HAP-1 (cell line): ENCODE measurements at places on chromosomes 6 and 20.

- DNase-seq: no peak
Observed at GRCh38 chr20:33162313-33162712, 5.6 kb upstream of the BPIFA2 start.

- DNase-seq: no peak
Observed at GRCh38 chr6:156698239-156699016, 78.8 kb upstream of the ARID1B start.

DNA sequence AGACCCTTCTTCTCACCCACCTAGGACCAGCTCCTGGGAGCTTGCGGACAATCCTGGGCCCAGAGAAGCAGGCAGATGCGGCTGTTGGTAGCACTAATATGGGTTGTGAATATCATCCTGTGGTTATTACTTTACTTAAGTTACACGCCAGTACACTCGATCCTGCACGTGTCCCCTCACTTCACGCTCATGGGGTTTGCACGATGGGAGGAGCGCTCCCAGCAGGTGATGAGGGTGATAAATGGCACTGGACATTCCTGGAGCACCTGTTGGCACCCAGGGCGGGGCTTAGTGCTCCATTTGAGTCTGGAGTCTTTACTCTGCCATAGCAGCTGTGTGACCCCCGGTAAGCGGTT is 335.1 kb downstream of the PREX1 start:
- DNase-seq: no peak

DNA sequence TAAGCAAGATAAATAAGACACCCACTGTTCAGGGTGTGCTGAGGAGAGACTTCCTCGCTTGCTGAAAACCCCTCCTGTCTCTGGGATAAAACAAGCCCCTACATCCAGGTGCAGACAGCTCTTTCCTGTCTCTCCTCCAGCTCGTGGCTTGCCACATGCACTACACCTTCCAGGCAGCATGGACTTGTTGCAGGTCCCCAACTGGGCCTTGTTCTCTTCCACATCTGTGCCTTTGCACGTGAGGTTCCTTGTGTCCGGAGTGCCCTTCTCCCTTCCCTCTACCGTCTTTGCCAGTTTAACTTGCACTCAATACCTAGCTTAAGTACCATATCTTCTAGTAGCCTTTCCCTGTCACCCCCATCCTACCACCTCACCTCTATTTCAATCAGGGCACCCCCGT is 397.6 kb downstream of the RNGTT start:
- no peak for DNase-seq

DNA sequence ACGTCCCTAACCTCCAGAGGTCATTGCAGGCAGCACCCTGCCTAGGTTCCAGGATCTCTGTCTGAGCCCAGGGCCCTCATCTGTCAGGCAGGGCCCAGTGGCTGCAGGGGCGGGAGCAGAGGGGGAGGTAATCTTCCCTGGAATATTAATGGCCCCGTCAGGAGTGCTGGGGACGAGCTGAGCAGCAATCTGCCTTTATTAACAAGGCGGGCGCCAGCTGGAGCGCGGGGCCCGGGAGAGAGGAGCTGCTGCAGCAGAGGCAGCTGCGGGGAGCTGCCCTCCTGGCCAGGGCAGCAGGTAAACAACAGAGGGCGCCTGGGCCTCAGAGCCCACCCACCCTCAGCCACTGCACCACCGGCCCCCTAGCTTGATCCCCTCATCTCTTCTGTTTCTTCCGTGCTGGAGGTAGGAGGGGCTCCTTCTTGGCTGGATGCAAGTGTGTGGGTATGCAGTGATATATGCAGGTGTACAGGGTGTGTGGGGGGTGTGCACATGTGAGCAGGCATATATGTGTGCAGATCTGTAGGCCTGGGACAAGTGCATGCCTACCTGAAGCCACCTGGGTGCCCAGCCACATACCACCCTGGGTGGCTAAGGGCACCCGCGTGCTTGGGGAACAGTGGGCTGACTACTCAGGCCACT is 131.8 kb upstream of the MLN start:
- DNase-seq: no peak

- DNase-seq: no peak
Observed at GRCh38 chr6:149851461-149852110, 12.6 kb downstream of the LRP11 start.

GRCh38 chr20:46070215-46070900 is 19.4 kb downstream of the NCOA5 start:
- DNase-seq: no peak

GRCh38 chr6:17842014-17842776 is 135.5 kb upstream of the NUP153 start:
- DNase-seq: no peak

DNA sequence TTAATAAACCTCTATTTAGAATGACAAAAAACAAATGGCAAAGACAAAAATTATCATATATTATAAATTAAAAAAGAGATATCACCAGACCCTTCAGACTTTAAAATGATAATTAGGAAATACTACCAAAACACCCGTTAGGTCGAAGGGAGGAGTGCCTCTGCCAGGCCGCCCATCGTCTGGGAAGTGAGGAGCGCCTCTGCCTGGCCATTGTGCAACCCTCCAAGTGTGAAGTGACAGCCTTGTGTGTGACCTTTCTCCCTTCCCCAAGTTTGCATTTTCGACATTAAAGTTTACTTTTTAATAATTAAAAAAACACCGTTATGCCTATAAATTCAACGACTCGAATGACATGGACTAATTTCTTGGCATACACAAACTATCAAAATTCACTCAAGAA is 64.5 kb upstream of the TASP1 start:
- no peak for DNase-seq

DNA sequence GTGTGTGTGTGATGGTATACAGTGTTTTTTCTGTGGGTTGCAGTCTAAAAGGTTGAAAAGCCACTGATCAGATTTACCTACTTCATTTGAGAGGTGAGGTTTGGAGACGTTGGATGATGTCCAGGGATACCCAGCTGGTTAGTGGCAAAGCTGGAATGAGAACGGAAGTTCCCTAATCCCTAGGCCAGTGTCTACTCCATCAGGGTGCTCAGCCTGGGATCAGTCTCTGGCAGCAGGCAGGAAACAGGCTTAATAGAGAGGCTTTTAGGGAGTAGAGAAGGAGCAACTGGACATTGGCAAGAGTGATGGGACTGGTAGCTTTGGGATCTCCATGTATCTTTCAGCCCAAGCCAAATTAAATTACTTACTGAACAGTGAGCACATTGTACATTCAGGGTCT is 80.7 kb downstream of the C6orf52 start:
- DNase-seq: no peak

GRCh38 chr20:51985013-51985415 is 182.7 kb upstream of the SALL4 start:
- peak; percentile 66 for DNase-seq

- no peak for DNase-seq
Observed at GRCh38 chr20:51140671-51141070, 117.8 kb upstream of the KCNG1 start.

GRCh38 chr6:36355819-36356218 is 19.1 kb upstream of the BNIP5 start:
- DNase-seq: no peak

DNA sequence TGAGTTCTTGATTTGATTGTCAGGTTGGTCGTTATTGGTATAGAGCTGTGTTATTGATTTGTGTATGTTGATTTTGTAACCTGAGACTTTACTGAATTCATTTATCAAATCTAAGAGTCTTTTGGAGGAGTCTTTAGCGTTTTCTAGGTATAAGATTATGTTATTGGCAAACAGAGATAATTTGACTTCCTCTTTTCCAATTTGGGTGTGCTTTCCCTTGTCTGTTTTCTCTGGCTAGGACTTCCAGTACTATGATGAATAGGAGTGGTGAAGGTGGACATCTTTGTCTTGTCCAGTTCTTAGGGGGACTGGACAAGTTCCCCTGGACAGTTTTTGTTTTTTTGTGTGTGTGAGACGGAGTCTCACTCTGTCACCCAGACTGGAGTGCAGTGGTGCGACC is 17.4 kb downstream of the HLA-DOA start:
- DNase-seq: no peak

GRCh38 chr20:47481330-47482216 is 20.1 kb upstream of the NCOA3 start:
- DNase-seq: no peak

- DNase-seq: no peak
Observed at GRCh38 chr6:39904946-39905639, 29.2 kb downstream of the MOCS1 start.

DNA sequence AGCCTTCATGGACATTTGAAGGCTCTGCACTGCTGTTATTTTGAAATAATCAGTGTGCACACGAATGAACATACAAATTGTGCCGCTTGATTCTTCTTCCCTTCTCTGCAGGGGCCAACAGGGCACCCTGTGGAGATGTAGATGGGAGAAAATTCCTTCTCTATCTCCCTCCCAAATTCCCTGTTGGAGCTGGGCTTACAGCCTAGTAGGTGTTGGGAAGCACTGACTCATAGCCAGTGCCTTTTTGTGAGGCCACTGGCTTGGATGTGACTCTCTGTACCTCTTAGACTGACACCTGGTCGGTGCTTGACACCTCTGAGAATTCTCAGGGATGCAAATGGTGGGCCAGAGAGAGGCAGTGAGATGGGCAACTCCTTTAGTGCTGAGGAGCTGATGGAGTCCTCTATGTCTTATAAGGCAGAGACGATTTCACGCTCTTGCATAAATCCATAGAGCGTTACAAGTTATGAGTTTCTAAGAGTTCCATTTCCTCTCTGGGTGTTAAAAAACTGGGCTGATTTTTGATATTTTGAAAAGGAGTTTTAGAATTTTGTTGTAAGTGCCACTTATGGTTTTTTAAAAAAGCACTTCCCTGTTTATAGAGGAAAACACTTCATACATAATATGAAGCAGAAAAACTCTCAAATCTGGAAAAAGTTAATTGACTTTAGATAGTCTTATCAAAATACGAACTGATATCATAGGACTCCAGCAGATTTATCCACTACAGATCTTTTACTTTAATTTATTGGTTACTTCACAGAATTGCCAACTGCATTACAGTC is 89.8 kb upstream of the MAP3K7 start:
- DNase-seq: no peak

- no peak for DNase-seq
Observed at GRCh38 chr6:68673255-68673654, 38.2 kb downstream of the ADGRB3 start.

DNA sequence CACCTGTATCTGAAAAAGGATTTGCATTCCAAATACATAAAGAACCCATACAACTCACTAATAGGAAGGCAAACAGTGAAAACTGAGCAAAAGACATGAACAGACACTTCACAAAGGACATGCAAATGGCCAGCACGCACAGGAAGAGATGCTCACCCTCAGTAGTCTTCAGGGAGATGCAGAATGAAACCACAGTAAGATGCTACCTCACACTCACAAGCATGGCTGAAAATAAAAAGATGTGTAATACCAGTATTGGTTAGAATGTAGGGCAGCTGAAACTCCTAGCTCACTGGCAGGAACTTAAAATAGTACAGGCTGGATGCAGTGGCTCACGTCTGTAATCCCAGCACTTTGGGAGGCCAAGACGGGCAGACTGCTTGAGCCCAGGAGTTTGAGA is 64.6 kb downstream of the SNX5 start:
- DNase-seq: no peak

DNA sequence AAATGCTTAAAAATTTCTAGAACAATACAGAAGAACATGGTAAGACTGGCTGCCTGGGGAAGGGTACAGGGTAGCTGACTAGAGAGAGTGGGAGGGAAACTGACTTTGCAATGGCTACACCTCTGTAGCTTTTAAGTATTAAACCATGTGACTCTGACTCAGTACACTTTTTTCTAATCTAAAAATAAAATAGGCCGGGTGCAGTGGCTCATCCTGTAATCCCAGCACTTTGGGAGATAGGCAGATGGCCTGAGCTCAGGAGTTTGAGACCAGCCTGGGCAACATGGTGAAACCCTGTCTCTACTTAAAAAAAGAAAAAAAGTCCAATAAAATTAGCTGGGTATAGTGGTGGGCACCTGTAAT is 18.5 kb downstream of the ATP9A start:
- DNase-seq: no peak

- no peak for DNase-seq
Observed at GRCh38 chr6:112016320-112016719, 37.6 kb upstream of the CCN6 start.

- no peak for DNase-seq
Observed at GRCh38 chr20:25220810-25221591, 25.5 kb downstream of the ENTPD6 start.

GRCh38 chr6:35485402-35485877 is 11.4 kb downstream of the TEAD3 start:
- no peak for DNase-seq

DNA sequence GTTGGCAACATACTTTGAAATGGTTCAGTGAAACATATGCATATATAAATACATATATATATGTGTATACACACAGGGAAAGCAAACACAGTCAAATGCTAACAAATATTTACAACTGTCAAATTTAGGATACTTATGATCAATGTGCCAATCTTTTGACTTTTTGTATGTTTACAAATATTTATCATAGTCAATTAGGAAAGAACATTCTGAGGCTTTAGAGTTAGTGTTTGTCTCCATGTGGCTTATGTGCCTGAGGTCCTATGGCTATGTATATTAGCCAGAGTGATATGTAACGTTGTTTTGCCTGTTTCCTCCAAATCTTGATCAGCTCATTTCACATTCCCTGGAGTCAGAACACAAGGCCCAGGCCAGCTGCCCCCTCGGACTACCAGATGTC is 126.5 kb upstream of the MAN1A1 start:
- no peak for DNase-seq

- DNase-seq: no peak
Observed at GRCh38 chr20:61758564-61759200, 307.0 kb downstream of the TAF4 start.

GRCh38 chr6:64777941-64778785 is 928.9 kb downstream of the EYS start:
- no peak for DNase-seq

DNA sequence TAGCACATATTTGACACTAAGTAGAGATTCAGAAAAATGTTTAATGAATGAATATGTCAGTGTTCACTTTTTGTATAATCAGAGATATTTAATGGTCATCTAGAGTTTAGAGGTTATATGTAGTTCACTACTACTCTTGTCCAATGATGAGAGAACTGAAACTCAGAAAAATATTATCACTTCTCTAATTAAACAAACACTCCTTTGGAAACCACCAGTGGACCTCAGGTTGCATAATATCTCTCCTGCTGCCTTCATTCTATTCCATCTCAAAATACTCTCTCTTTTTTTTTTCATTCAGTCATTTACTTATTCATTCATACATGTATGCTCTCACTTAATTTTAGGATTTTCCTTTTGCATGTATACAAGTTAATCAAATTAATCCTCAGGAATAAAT is 423.1 kb upstream of the RNF217 start:
- DNase-seq: no peak

DNA sequence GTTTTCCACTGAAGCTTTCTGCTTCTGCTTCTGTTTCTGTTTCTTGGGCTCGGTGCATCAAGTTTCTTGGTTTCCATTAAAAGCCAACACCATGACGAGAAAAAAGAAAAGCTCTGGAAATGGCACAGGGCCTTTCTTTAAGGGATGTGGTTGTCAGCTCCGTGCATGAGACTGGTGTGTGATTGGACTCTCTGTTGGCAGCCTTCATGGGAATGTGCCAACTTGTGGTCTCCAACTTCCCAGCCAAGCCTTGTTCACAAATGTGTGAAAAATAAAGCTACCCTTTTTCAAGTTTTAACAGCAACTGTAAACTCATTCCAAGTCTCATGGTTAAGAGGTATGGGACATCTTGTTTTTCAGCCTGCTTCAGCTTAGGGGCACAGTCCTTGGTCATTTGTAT is 68.7 kb upstream of the CST7 start:
- DNase-seq: no peak

- peak; percentile 61 for DNase-seq
Observed at GRCh38 chr6:7723041-7723447, 2.9 kb upstream of the BMP6 start.

- no peak for DNase-seq
Observed at GRCh38 chr20:62759981-62760431, 36.3 kb upstream of the MRGBP start.

- no peak for DNase-seq
Observed at GRCh38 chr20:44018942-44019637, 104.4 kb downstream of the TOX2 start.
